GM03348 (cell line): ENCODE measurements at places on chromosomes 4 and X.

- DNase-seq = no peak
These were observed 14.8 kb downstream of the ANK2 start for GRCh38 chr4:113064244-113064643.

GRCh38 chr4:174096999-174097398, 186.5 kb downstream of the FBXO8 start:
- DNase-seq = no peak

- DNase-seq = no peak
These were observed 127.3 kb downstream of the CBR4 start for GRCh38 chr4:168882650-168883233.

- DNase-seq = no peak
These were observed 211.0 kb downstream of the KCTD8 start for GRCh38 chr4:44237643-44238042.

DNA sequence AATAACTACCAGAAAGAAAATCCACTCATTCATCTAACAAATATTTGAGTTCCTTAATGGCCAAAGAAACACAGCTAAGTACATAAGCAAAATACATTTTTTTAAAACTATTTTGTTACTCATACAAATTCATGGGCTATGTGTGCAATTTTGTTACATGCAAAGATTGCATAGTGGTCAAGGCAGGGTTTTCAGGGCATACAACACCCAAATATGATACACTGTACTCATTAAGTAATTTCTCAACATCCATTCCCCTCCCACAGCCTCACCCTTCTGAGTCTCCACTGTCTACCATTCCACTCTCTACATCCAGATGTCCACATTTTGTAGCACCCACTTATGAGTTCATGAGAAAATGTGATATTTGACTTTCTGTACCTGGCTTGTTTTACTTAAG, 58.2 kb downstream of the BRWD3 start:
- peak; percentile 3 for DNase-seq

DNA sequence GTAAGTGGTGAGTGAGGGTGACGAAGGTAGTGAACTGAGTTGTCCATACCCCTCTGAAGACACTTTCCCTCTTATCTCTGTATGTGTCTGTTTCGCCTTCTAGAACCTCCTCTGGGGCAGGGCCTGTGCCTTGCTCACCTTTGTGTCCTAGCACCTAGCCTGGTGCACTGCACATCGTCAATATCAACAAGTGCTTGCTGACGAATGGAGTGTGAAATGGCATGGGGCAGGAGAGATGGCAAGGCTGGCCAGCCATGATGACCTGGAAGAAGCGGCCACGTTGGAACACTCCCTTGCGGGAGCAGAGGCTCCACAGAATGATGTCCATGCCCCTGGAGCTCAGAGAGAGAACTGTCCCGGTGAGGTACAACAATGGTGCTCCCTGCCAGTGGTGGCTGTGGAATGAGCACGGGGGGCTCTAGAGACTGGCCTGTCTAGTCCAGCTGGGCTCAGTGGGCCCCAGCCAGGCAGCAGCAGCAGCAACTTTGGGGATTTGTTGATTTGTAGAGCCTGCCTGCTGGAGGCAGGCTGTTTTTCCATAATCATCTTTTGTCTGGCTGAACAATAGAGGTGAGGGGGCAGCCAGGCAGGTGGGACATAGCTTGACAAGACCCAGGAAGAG, 112.2 kb upstream of the PJA1 start:
- no peak for DNase-seq

DNA sequence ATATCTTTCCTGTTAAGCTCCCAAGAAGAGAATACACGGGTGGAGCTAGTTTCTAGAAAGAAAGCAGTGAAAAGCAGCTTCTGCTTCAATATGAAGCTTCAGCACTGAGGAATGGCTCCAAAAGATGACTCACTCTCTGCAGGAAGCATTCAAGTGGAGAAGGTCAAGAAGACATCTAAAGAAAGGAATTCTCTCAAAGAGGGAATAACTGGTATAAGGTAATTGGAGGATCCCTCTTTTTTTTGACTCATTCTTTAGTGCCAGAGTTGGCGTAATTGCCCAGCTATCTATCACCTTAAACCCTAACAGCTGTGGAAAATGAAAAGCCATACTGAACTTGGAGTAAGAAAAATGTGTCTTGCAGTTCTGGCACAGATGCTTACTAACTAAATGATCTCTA, 3.5 kb downstream of the EDA2R start:
- DNase-seq = peak; percentile 36
